IPS DF 6.9 (cell line): ENCODE measurements at places on chromosomes 1 and 21.
A peak's percentile ranks its signal among the peaks of the same experiment; 100 is the strongest.

GRCh38 chr1:180369061-180369460, 133.3 kb downstream of the ACBD6 start:
- DNase-seq, result no peak

- DNase-seq, result no peak
Observed at GRCh38 chr21:40915114-40915513, 68.2 kb upstream of the DSCAM start.

GRCh38 chr1:1318131-1318652, 6.3 kb downstream of the INTS11 start:
- DNase-seq, result no peak

DNA sequence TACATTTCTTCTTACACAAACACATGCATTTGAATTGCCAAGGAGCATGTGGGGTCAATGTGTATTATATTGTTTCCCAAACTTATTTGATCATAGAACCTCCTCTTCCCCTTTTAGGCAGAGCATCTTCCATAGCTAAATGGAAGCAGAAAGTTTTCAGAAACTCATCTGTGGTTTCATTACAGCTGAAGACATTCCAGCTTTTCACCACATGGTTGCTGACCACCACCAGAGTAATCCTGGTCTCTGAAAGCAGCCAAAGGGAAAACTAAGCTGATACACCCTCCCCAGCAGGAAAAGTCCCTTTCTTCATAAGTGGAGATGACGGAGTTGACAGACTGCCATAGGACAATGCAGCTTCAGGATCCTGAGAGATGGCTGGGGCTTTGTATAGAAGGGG, 30.2 kb upstream of the OTUD3 start:
- no peak for DNase-seq

GRCh38 chr1:183989078-183989577, 48.4 kb downstream of the COLGALT2 start:
- no peak for DNase-seq

- no peak for DNase-seq
Observed at GRCh38 chr1:100924212-100924611, 28.3 kb downstream of the SLC30A7 start.

DNA sequence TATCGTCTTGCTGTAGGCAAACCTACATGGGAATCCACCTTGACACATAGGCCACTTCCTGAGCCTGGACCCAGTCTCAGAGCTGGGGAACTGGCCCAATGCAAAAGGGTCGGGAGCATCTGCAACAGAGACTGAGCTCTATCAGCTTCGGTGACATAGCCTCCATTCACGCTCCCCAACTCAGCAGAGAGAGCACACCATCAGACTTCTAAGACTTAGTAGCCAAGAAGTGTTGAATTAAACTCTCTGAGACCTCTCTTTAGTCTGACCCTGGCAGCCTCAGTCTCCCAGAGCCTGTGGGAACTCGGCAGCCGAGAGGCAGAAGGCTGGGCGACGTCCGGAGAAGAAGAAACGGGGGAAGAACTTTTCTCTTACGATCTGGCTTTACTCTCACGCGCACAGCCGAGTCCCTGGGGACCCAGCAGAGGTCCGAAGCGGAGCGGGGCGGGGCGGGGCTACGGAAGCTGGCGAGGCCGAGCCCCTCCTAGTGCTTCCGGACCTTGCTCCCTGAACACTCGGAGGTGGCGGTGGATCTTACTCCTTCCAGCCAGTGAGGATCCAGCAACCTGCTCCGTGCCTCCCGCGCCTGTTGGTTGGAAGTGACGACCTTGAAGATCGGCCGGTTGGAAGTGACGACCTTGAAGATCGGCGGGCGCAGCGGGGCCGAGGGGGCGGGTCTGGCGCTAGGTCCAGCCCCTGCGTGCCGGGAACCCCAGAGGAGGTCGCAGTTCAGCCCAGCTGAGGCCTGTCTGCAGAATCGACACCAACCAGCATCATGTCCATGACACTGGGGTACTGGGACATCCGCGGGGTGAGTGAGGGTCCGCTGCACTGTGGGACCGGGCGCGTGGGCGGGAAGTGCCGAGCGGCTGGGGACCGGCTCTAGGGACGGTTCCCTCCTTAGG, at the start of gene GSTM4:
Gene GSTM4, plus strand, starts transcription at position 485 of the 905 bp plus-strand sequence. Its CDS starts 291 bp downstream, at position 776.
- DNase-seq, result peak; percentile 52

GRCh38 chr21:42627527-42628289, 25.7 kb upstream of the PDE9A start:
- no peak for DNase-seq

- DNase-seq, result no peak
Observed at GRCh38 chr1:117271959-117272358, 61.2 kb upstream of the VTCN1 start.

DNA sequence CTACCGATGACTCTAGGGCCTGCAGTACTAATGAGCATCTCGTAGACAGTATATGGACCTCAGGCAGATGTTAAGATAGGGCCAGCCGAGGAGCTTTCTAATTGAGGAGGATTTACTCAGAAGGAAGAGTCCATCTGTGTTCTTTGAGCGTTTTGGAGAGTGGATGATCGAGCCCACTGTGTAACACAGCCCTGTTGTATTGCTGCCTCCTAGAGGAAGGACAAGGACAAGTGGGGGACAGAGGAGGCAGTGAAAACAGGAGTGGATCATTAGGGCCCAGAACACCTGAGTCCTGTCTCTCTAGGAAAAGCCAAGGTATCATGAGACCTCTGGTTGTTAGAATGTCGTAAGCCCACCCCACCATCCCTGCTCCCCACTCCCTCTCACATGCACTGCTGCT, 62.9 kb downstream of the TBX19 start:
- DNase-seq, result no peak

GRCh38 chr21:17580319-17580718, 32.4 kb downstream of the BTG3 start:
- DNase-seq, result no peak
